ENCODE measurements at places on chromosomes 7 and 10. TPM values are rescaled to one million over a fixed set of nuclear protein-coding genes. Genes with fewer than 3 reads are reported as not detected.

OGA gene
- 218 TPM for polyA plus RNA-seq

C10orf62 gene
- not detected for polyA plus RNA-seq

MUC3A gene
- polyA plus RNA-seq, result 2.5 TPM

SFTPD gene
- polyA plus RNA-seq, result 2.8 TPM

UCN3 gene
- 0.86 TPM for polyA plus RNA-seq

STAG3 gene
- polyA plus RNA-seq, result 33.9 TPM

ZNHIT1 gene
- polyA plus RNA-seq, result 80.4 TPM

KIAA1217 gene
- polyA plus RNA-seq, result 15.4 TPM

PTN gene
- polyA plus RNA-seq, result 1,534 TPM

CDHR1 gene
- 11.1 TPM for polyA plus RNA-seq

FAS gene
- polyA plus RNA-seq, result 5.1 TPM

C10orf67 gene
- 0.56 TPM for polyA plus RNA-seq

FKBP9 gene
- 75.2 TPM for polyA plus RNA-seq
